ENCODE measurements at places on chromosomes 2 and 18. TPM values are rescaled to one million over a fixed set of nuclear protein-coding genes. Genes with fewer than 3 reads are reported as not detected.

- no peak for DNase-seq
These were observed 209.5 kb downstream of the DYSF start for GRCh38 chr2:71662665-71663394.

The CDK15 gene
- not detected for total RNA-seq

- DNase-seq = no peak
These were observed 21.5 kb upstream of the EPC2 start for GRCh38 chr2:148623086-148623485.

The ANKRD30BL gene
- not detected for total RNA-seq

The C2orf80 gene
- not detected for total RNA-seq

- DNase-seq = peak; percentile 48
These were observed 2.1 kb downstream of the GATA6 start for GRCh38 chr18:22171258-22172119.

The MPP4 gene
- total RNA-seq = 2.2 TPM

The FOXD4L1 gene
- 0.17 TPM for total RNA-seq

GRCh38 chr2:142849820-142850219 lies 27.6 kb upstream of the KYNU start:
- no peak for DNase-seq

GRCh38 chr2:229221641-229222040 lies 49.4 kb downstream of the PID1 start:
- no peak for DNase-seq

DNA sequence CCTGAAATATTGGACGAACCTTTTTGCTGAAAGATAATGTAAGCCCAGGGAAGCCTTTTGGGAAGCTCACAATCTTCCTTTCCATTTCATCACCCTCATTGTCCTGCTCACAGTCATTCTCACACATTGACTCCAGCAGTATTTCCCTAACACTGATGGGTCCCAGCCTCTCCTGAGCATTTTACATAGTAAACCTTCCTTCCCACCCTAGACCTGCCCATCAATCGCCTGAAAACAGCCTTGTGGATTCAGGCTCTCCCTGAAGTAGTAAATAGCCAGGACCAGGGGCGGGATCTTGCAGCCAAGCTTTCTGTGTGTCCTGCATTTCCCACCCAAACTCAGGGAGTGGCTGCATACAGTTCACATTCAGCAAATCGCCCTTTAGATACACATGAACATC lies 149.9 kb downstream of the CYRIA start:
- no peak for DNase-seq

The COLEC12 gene
- 45.1 TPM for total RNA-seq

DNA sequence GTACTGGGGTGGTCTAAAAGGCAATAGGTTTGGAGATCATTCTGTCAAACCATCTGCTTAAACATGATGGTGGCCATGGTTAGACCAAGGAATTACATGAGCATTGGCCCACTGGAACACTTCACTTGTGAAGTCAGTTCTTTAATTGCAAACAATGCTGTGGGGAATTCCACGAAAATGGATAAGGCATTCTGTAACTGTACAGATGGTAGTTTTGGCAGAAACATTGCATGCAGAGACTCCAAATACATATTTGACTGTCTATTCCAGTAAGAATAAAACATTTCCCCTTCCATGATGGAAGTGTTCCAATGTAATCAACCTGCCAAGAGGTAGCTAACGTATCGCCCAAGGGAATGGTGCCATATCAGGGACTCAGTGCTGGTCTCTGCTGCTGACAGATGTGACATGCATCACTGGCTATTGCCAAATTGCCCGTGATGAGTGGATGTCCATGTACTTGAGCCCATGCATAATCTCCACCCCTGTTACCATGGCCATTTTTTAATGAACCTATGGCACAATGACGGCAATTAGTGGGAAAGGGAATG lies 417.9 kb downstream of the CDH7 start:
- no peak for DNase-seq

The ALPP gene
- total RNA-seq = not detected

GRCh38 chr18:44061438-44061837 lies 619.2 kb upstream of the SETBP1 start:
- no peak for DNase-seq

DNA sequence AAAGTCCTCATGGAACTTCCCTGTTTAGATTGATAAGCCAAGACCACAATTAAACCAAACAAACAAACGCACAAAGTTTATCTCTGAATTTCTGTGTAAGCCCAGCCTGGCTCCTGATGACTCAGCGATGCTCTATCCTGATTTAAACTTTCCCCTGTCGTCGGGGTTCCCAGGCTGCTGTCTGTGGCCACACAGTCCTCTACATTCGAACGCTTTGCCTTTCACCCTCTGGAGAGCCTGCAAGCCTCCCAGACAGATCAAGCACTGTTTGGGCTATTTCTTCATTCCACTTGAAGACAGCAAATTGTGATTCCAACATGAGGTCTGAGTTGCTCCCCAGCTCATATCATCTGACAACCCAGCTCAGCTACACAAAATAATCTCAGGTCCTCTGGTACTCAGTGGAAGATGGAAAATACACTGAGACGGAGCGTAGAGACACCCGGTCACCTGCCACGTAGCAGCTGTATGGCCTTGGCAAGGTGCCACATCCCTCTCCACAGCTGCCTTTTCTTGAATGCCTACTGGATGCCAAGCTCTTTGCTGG lies 51.2 kb downstream of the CYRIA start:
- peak; percentile 33 for DNase-seq

GRCh38 chr2:96965781-96966514 lies 20.4 kb downstream of the FAM178B start:
- no peak for DNase-seq

DNA sequence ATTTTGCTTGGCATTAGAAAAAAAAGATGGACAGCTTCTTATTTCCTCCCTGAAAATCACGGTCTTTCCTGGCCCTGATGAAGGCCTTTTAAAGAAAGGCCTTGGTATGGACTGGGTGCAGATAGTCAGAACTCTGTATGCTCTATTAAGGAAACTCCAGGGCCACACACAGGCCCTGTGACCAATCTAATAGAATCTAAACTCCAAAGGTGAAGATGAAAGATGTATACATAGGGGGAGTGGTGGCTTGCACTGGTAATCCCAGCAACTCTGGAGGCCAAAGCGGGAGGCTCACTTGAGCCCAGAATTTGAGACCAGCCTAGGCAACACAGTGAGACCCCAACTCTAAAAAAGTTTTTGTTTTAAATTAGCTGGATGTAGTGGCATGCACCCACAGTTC lies 37.3 kb downstream of the OXER1 start:
- DNase-seq = no peak

The GBX2 gene
- total RNA-seq = 1.1 TPM

- no peak for DNase-seq
These were observed 34.5 kb downstream of the KCNG3 start for GRCh38 chr2:42459296-42459695.

- DNase-seq = no peak
These were observed 73.8 kb upstream of the AGAP1 start for GRCh38 chr2:235419996-235420395.

The RGPD6 gene
- total RNA-seq = 46.3 TPM

DNA sequence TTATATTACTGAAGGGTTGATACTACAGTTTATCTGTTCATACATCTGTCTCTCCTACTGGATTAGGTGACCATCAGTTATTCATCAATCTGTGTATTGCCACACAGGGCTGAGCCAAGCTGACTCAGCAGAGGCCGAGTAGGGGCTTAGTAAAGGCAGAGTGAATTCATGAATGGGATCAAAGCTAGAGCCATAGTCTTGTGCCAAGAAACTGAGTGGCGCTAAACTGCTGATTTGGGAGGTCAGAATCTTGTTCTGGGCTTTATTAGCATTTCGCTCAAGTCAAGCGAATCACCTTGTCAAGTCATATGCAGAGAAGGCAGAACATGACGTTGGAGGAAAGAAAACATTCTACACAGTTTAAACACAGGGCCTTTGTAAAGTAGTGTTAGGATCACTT lies 34.1 kb downstream of the SOCS6 start:
- DNase-seq = no peak

Measured in dermis blood vessel endothelial cell (primary cell).